ENCODE measurements at places on chromosomes 12 and 14.

- no peak for DNase-seq
These were observed 351.3 kb downstream of the TMEM121 start for GRCh38 chr14:105877645-105878044.

DNA sequence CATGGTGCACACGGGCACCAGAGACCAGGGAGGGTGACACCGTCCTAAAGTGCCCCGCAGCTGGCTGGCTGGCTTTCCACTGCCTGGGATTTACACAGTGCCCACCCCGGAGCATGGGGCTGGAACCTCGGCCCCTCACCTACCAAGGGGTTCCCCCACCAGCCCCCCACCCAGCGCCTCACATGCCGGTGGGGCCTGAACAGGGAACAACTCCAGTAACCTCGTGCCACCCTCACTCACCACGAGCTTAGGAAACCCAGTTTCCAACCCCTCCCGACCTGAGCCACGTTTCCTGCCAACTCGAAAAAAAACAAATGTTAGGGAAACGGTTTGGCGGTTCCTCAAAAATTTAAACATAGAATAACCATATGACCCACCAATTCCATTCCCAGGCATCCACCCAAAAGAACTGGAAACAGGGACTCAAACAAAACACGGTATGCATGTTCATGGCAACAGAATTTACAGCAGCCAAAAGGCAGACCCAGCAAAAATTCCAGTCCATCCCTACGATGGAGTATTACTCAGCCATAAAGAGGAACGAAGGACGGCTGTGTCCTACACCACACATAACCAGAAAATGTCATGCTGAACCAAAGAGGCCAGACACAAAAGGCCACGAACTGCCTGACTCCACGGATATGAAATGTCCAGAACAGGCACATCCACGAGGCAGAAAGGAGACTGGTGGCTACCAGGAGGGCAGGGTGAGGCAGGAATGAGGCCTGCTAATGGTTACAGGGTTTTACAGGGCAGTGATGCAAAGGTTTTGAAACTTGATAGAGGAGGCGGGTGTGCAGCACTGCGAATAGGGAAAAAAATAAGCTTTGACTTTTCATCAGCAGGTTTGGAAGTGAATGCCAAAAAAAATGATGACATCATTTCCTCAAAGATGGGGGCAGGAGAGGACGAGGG is 68.9 kb downstream of the NCOR2 start:
- DNase-seq: no peak

GRCh38 chr14:32307881-32308582 is 21.1 kb upstream of the AKAP6 start:
- DNase-seq: no peak

- no peak for DNase-seq
These were observed 56.4 kb downstream of the KDM5A start for GRCh38 chr12:332581-333205.

GRCh38 chr14:33776871-33777270 is 174.0 kb downstream of the EGLN3 start:
- no peak for DNase-seq

DNA sequence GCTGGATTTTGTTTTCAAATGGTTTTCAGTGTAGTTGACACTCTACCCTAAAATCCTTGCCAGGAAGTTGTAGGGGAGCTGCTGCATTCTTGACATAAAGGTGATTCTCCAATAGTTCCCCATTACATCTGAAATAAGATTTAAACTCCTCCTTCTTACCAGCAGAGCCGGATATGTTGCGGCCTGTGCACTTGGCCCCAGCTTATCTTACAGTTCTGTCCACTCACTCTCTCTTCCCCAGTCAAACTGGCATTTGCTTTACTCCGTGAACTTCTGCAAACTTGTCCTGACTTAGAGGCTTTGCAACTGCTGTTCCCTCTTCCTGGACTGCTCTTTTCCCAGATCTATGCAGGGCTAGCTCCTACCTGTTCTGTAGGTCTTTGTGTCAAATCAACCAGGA is 929.5 kb downstream of the VRK1 start:
- no peak for DNase-seq

GRCh38 chr14:93114713-93115068 is 1.0 kb downstream of the ITPK1 start:
- DNase-seq: peak; percentile 41

DNA sequence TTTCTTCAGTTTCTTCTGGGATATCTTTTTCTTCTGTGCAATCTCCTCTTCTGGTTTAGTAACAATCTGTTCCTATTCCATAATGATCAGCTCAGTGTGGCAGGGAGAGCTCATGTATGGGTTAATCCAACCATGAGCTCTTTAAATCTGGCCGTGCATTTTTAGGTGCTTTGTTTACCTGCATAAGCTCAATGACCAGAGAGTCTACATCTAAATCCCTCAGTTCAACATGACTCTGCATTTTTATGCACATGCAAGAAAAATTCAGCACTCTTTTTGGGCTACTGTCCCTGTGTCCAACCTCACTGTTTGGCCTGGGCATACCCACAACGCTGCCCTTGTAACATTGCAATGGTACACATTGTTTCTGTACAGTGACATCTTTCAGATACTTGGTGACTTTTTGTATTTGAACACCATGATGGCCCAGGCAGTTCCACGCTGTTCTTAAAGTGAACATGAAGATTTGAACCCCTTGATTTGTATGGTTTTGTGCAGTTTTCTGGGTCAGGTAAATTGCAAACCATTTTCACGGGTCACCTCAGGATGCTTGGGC is 243.3 kb upstream of the SRRM4 start:
- DNase-seq: no peak

GRCh38 chr12:90936230-90937005 is 18.6 kb downstream of the CCER1 start:
- DNase-seq: no peak

DNA sequence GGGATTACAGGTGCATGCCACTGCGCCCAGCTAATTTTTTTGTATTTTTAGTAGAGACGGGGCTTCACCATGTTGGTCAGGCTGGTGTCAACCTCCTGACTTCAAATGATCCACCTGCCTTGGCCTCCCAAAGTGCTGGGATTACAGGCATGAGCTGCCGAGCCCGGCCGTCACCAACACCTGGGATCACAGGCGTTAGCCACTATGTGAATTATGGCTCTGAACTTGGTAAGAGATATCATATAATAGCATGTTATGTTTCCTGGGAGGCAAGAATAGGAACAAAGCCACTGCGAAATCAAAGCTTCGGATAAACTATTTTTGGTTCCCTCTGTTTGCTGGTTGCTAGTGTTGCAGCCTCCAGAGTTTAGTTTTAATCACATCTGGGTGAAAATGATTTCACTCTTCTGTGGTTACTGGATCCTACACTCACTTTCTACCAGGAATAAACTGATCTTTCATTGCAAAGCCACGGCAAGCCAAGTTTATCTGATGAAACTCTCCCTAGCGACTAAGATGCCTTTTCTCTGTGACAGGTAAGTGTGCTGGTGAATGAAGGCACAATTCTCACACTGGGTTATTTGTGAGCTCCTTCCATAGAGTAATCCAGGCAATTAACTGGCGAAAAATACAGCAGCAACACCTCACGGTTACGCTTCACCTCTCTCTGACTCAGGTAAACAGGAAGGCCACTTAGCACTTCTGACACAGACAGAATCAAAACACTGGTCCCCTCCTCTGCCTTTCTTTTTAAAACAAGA is 16.7 kb downstream of the SNRNP35 start:
- DNase-seq: no peak

DNA sequence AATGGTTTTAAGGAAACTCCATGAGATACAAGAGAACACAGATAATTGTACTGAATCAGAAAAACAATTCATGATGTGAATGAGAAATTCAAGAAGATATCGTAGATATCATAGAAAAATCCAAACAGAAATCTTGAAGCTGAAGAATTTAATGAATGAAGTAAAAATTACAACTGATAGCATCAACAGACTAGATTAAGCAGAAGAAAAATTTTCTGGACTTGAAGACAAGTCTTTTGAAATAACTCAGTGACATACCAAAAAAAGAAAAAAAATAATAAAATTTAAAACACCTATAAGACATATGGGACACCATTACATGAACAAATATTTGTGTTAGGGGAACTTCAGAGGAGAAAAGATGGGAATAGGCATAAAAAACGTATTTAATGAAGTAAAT is 122.8 kb upstream of the SYT10 start:
- DNase-seq: no peak

DNA sequence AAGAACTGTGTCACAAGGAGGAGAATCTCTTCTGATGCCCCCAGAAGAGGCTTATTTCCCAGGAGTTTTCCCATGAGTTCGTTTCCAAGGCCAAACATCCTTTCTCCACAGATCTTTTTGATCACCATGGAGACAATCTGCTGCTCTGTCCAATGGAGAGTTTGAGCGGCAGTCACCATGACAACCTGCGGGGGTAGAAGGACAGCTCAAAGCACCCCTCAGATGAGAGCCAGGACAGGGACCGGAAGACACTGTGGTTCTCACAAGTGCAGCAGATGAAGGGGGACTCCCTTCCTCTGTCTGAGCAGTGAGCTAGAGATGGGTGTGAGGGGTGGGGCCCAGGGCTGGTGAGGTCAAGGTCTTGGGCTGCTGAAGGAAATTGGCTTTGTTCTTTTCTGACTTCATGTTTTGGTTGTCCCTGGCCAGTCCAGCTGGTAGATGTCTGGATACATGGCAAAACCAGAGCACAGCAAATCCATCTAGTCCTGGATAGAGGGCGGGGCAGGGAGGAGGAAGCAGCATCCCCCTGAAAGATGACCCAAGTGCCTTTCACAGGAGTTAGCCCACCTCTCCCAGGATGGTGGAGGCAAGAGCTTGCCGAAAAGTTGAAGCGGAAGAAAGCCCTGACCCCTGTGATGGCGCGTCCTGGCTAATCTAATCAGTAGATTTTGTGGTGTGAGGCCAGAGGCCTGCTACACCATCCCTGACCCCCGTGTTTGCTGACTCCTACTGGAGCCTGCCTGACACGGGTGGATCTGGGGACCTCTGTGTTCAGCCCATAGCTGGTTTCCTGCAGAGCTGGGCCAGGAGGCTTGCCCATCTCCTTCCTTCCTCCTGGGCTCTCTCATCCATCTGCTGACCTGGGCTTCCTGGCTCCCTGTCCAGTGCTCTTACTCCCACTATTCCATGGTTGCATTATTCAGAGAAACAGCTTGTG is 24.4 kb downstream of the DHRS2 start:
- no peak for DNase-seq

- peak; percentile 18 for DNase-seq
These were observed 216.5 kb downstream of the PHLDA1 start for GRCh38 chr12:75814851-75815754.

GRCh38 chr14:72917094-72917802 is 9.0 kb upstream of the DCAF4 start:
- DNase-seq: no peak

DNA sequence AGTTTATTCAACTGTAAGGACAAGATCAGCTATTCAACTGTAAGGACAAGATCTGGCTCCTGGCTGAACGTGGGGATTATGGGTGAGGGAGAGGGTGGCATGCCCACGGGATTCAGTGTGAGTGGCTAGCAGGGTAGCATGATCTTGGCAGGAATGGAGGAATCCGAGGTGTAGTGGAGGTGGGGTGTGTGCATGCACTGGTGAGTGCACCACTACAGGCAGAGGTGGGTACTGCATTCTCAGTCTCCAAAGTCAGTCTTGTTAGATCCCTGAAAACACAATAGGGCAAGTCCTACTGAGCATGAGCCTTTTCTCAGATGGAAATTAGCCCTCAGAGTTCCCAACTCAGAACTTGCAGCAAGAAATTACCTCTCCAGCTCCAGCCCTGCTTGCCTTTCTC is 32.2 kb upstream of the DCD start:
- no peak for DNase-seq

DNA sequence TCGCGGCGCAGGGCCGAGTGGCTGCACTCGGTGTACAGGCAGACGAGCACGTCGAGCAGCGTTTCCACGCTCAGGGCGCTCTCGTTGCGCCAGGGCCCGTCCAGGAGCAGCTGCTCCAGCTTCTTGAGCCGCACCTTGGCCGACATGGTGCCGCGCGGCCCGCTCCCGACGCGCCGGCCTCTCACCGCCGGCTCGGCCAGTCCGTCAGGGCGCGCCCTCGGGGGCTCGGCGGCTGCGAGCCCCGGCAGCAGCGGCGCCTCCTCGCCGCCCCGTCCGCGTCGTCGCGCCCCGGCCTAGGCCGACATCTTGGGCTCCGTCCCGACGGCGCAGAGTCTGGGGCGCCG is 349 bp downstream of the CDC42BPB start:
- peak; percentile 44 for DNase-seq

GRCh38 chr14:60848066-60848465 is 113.5 kb downstream of the MNAT1 start:
- no peak for DNase-seq

GRCh38 chr12:47017901-47018475 is 61.4 kb upstream of the PCED1B start:
- DNase-seq: no peak

DNA sequence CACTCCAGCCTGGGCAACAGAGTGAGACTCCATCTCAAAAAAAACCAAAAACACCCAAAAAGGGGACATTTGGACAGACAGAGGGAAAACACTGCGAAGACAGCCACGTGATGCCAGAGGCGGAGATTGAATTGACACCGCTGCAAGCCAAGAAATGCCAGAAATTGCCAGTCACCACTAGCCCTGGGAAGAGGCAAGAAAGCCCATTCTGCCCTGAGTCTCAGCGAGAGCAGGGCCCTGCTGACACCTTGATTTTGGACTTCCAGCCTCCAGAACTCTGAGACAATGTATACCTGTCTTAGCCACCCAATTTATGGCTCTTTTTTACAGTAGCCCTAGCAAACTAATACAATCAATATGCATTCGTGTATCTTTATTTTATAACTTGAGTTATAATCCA is 7.4 kb upstream of the IGFBP6 start:
- no peak for DNase-seq

DNA sequence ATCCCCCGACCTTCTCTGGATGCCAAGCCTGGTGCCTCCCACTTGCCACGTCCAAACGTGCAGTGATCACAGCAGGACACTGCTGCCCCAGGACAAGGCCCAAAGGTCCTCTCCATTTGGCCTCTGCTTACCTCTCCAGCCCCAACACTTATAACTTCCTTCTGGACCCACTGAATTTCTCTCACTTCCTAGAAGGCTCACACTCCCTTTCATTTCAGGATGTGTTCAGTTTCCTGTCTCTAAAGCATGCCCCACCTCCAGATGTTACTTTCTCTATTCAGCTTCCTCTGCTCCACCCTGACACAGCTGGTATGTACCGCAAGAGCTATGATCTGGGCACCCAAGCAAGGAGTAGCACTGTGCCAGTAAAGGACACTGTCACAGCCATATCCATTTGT is 33.0 kb downstream of the CDKL1 start:
- DNase-seq: no peak

- no peak for DNase-seq
These were observed 49.1 kb upstream of the KCNH3 start for GRCh38 chr12:49489720-49490119.

DNA sequence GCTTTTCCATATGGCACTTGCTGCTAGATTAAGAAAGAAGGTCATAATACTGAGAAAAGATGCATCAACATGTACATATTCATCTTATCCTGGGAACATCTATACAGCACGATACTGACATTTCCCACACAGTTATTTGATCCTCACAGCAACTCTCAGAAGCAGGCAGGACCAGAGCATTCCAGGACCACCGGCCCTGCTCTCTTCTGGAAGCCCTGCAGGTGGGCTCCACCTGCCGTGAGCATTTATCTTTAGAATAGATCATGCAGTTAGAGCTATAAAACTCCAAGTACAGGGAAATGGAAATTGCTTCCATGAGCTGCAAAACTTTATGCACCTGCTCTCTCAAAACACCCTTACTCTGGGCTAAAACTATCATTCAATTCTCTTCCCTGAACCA is 5.5 kb upstream of the BDKRB1 start:
- no peak for DNase-seq

All from thyroid gland (tissue), 4 donors.